ENCODE measurements at places on chromosomes 7 and 10. TPM values are rescaled to one million over a fixed set of nuclear protein-coding genes. Genes with fewer than 3 reads are reported as not detected.
A peak's percentile ranks its signal among the peaks of the same experiment; 100 is the strongest.

THSD7A gene
- not detected for polyA plus RNA-seq

OR2A1 gene
- not detected for polyA plus RNA-seq

ABCB1 gene
- polyA plus RNA-seq = 0.23 TPM

CC2D2B gene
- polyA plus RNA-seq = 0.10 TPM

JAKMIP3 gene
- 0.06 TPM for polyA plus RNA-seq

ACSL5 gene
- polyA plus RNA-seq = not detected

GRCh38 chr7:81327468-81328266 lies 408.8 kb upstream of the SEMA3C start:
- DNase-seq = no peak

DNA sequence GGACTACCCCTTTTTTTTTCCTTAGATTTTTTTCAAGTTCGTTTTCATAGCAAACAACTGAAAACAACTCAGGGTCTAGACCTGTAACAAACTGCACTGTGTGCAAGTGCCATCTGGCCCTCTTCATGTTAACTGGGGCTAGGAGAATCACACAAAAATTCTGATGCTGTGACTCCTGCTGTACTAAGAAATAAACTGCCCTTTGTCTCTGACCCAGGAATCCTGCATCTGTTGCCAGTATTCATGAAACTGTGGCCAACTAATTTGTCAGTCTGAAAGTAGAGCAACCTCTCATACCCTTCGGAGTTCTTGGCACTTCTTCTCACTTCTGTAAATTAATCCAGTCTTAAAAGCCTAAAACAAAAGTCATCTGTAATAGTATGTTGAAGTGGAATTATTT lies 218.4 kb upstream of the PCDH15 start:
- DNase-seq = no peak

- DNase-seq = no peak
Observed at GRCh38 chr10:130053561-130053960, 57.1 kb downstream of the C10orf143 start.

DNA sequence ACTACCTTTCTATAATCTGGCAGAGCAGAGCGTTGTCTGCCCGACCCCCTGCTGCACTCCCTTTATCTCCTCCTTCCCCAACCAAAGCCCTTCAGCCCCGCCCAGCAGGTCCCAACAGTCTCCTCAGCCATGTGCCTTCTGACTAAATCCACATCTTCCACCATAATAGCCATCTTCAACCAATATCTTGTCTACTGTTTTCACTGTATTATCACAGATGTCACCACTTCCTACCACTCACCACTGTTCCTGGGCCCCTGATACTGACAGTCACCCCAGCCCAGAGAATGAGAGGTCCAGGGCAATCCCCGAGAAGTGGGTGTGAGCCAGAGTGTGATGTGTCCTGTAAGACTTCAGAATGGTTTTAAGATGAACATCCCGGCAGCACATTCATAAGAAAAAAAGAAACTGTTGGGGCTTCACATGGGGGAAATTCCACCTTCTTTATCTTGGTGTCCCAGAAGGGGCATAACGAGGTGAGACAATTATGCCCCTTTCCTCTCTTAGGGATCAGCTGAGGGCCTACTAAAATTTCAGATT lies 25.3 kb downstream of the CCDC6 start:
- DNase-seq = no peak

- no peak for DNase-seq
Observed at GRCh38 chr7:142469696-142470543, 212.1 kb upstream of the PRSS58 start.

DNA sequence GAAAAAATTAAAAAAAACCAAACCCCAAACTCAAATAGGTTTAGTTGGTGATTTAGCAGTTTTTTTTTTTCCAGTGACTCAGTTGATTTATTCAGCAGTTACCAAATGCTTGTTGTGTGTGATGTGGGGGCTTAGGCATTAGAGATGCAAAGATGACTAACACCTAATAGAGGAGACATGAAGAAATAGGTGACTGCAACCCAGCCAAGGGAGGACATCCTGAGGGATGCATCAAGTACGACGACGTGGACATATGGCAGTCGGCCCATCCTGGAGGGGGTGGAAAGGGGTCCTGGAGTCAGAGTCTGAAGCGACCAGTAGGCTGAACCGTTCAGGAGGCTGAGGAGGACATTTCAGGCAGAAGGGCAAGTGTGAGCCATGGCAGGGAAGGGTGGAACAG lies 35.5 kb downstream of the LRMDA start:
- no peak for DNase-seq

- no peak for DNase-seq
Observed at GRCh38 chr7:6556196-6556595, 4.9 kb upstream of the GRID2IP start.

- DNase-seq = no peak
Observed at GRCh38 chr7:157484411-157485081, 147.7 kb downstream of the DNAJB6 start.

GRCh38 chr7:24786941-24787340 lies 29.7 kb upstream of the GSDME start:
- peak; percentile 77 for DNase-seq

DNA sequence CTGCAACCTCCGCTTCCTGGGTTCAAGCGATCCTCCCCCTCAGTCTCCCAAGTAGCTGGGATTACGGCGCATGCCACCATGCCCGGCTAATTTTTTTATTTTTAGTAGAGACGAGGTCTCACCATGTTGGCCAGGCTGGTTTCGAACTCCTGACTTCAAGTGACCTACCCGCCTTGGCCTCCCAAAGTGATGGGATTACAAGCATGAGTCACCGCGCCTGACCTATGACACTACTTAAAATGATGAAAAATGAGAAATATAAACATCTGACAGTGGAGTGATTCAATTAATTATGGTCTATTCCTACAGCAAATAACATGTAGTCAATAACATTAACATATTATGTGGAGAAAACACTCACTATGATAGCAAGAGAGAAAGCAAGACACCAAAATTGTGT lies 2.2 kb downstream of the BRAT1 start:
- no peak for DNase-seq

- no peak for DNase-seq
Observed at GRCh38 chr7:47672977-47673381, 91.1 kb upstream of the TNS3 start.

DNA sequence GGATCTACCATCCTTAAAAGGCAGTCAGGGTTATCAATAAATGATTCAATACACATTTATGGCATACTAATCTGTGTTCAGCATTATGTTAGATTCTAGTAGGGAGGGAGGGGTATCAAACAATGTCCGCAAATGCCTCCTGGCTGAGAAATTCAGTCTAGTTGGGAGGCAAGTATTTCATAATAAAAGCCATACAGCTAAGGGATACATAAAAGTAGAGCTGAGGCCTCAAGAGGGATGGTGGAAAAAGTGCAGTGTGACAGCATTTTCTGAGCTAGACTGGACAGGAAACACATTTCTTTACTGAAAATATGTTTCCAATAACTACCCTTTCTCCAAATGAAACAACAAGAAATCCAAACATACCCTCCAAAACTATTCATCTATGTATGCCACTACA lies 152.8 kb upstream of the LRRN3 start:
- no peak for DNase-seq

GRCh38 chr10:62817121-62817765 lies 1.1 kb upstream of the EGR2 start:
- no peak for DNase-seq

- DNase-seq = no peak
Observed at GRCh38 chr7:75879771-75880184, 944 bp downstream of the RHBDD2 start.

DNA sequence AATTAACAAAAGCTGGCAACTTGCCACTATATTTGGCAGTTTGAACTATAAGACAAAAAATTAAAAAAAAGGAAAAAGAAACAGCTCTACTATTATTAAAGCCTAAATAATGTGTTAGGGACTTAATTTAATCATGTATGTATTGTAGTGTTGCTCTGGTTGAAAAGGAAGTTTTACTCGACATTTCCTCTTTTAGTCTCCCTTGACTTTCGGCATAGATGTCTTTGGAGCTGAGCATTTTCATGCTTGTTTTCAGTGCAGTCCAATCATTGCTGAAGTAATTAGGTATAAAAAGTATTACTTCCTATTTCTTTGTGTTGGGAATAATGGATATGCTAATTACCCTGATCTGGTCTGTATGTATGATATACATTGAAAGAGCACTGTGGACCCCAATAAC lies 216.8 kb upstream of the KLF6 start:
- DNase-seq = no peak

- no peak for DNase-seq
Observed at GRCh38 chr7:103094102-103094501, 19.2 kb downstream of the ARMC10 start.
